ENCODE measurements at places on chromosomes 1 and 21.
A peak's percentile ranks its signal among the peaks of the same experiment; 100 is the strongest.

DNA sequence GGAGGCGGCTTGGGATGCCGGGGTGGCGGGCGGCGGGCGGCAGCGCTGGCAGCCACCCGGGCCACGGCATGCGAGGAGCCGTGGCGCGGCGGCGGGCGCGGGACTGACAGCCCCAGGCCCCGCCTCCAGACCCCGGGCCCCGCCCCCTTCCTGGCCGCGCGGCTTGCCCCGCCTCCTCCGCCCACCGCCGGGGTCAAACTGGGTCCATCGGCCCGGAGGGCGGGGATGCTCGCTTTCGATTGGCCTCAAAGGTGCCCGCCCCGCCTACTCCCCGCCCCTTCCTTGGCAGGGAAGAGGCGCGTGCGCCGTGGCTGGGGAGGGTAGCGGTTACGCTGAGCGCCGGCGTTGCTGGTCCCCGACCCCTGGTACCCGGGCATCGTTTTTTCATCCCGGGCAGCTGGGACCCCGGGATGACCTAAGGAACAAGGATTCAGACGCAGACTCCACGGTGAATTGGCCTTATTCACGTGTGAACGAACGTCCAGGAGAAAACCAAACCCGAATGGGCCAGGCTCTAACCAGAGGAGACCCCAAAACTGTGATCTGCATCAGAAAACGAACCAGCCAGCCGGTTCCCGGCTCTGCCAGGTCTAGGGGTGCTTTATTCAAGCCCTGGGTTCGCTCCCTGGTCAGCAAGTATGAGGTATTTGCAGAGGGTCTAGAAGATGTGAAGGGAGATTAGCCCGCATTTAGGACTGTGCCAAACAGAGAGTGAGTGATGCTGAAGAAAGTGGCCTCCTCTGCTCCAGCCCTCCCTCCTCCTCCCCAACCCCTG, 117.2 kb upstream of the GUCA2B start:
- peak; percentile 91 for DNase-seq

GRCh38 chr1:40592107-40592803, 60.8 kb downstream of the ZNF684 start:
- DNase-seq, result peak; percentile 43

GRCh38 chr21:45226540-45227326, 61.0 kb downstream of the POFUT2 start:
- no peak for DNase-seq

DNA sequence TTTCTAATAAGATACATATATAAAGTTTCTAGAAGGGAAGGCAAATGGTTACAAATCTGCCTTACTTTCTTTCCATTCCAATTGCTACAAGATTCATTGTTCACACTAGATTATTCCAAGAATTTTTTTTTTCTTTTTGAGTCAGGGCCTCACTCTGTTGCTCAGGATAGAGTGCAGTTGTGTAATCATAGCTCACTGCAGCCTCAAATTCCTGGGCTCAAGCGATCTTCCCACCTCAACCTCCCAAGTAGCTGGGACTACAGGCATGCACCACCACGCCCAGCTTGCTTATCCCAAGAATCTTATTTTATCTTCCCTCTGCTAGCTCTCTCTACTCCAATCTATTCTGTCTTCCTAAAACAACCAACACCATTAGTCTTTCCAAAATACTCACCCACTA, 81.8 kb downstream of the KIAA0319L start:
- DNase-seq, result no peak

DNA sequence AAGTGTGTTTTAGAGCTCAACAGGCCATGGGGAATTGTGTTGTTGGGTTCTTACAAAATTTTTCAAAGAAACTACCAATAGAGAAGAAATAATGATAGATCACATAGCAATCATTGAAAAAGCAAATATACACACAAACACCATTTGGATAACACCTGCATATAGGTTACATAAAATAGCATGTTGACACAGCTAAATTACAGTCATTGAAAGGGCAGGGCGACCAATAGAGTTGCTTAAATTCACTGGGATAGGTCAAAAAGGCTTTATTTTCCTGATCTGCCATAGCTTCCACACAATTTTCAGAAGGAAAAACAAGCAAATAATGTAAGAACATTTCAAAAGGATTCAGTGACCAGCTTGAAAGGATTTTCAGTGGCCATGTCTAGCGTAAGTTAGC, 57.9 kb upstream of the FGGY start:
- peak; percentile 15 for DNase-seq

GRCh38 chr1:181989261-181989920, 72.1 kb downstream of the ZNF648 start:
- DNase-seq, result no peak

- no peak for DNase-seq
These were observed 59.6 kb upstream of the DIP2A start for GRCh38 chr21:46399129-46399528.

DNA sequence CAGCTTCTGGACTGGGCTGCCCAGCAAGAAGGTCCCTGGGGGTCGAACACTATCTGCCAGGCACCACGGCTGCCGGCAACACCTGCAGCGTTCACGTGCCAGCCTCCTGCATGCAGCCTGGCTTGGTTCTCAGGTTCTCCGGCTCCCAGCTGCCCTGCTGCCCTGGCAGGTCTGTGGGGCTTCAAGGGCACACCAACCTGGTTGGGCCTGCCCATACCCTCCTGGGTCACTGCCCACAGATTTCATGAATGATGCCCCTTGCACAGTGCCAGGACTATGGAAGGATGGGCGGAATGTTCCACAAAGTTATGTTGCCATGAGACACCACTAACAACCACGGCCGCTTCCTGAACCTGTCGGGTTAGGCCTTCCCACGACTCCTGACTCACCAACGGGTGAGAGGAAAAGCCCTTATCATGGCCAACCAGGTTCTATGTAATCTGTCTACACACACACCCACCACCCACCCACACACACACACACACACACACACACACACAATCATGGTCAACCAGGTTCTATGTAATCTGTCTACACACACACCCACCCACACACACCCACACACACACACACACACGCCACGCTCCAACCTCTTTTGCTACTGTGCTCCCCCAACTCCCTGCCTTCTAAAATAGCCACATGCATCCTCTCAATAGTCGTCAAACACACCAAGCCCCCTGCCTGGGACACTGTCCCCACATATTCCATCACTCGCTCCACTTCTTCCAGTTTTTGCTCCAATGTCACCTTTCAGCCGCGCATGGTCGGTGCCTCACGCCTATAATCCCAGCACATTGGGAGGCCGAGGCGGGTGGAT, 32.2 kb downstream of the HSPG2 start:
- DNase-seq, result no peak

GRCh38 chr1:148353461-148354283, 129.4 kb downstream of the PPIAL4G start:
- no peak for DNase-seq

GRCh38 chr1:169999761-170000160, 74.7 kb downstream of the KIFAP3 start:
- no peak for DNase-seq

DNA sequence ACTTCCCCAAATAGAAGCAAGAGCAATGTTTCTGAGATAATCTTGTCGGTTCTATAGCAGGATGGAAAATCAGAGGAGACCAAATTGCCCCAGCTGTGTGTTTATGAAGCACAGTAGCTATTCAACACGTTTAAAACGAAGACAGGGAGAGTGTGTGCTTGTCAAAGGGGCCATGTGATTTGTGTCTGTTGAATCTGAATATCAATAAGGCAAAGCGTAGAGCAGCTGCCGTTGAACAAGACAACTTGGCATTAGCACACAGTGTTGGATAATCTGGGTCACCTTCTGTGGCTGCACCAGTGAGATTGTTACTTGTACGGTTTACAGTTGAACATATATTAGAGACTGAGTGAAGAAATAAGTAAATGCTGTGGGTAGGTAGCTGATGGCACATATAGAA, 1.0 kb downstream of the CRB1 start:
- peak; percentile 79 for DNase-seq

GRCh38 chr1:209375671-209376365, 207.7 kb upstream of the CAMK1G start:
- no peak for DNase-seq

- DNase-seq, result peak; percentile 91
These were observed at the start of gene CASZ1 for GRCh38 chr1:10796029-10796944. TSS of gene CASZ1 (minus strand) at chr1:10796646. CDS start at chr1:10693889, 102,757 bp downstream.

DNA sequence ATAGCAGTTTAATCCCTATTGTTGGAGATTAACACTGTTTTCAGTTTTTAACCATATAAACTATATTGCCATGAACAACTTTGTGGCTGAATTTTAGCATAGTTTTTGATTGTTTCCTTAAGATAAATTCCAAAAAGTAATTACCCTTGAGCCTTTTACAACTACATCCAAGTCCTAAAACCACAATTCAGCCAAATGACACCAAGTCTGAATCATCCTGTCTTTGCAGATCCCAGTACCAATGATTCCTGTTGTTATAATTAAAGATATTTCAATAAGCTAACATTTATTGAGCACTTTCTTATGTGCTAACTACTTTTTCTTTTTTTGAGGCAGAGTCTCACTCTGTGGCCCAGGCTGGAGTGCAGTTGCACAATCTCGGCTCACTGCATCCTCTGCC, 35.6 kb downstream of the IL23R start:
- DNase-seq, result no peak

DNA sequence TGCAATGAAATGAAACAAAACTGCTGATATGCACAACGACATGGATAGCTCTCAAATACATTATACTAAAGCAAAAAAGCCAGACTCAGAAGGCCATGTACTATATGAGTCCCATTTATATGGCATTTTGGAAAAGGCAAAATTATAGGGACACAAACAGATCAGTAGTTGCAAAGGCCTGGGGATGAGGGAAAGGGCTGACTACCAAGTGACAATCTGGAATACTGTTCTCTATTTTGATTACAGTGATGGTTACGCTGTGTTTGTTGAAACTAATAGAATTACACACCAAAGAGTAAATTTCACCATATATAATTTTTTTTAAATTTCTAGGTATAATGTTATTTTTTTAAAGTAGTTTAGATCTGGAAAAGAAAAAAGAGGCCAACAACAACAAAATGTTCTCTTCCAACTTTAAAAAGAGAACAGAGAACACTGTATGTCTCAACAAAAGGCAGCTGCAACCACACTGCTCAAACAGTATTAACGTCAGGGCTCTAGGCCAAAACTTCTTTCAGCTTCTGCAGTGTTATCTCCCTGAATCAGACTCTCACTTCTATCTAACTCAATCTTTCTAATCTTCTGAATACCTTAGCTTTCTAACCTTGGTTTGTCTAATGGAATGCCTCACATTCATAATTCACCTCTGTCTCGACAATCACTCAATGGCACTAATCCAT, 75.8 kb downstream of the FOXJ3 start:
- DNase-seq, result no peak

DNA sequence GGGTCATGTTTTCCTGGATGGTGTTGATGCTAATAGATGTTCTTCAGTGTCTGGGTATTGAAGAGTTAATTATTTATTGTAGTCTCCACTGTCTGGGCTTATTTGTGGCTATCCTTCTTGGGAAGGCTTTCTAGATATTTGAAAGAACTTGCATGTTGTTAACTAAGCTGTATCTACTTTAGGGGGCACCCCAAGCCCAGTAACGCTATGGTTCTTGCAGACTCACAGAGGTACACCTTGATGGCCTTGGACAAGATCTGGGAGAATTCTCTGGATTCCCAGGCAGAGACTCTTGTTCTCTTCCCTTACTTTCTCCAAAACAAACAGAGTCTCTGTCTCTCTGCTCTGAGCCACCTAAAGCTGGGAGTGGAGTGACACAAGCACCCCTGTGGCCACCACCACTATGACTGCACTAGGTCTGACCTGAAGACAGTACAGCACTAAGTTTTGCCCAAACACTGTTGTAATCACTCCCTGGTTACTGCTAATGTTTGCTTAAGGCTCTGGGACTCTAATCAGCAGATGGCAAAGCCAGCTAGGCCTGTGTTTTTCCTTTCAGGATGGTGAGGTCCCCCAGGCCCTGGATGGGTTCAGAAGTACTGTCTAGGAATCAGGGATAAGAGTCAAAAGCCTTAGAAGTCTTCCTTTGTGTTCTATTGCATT, 76.5 kb upstream of the C1orf21 start:
- DNase-seq, result no peak

- no peak for DNase-seq
These were observed 17.0 kb downstream of the RBP7 start for GRCh38 chr1:10014016-10014415.

DNA sequence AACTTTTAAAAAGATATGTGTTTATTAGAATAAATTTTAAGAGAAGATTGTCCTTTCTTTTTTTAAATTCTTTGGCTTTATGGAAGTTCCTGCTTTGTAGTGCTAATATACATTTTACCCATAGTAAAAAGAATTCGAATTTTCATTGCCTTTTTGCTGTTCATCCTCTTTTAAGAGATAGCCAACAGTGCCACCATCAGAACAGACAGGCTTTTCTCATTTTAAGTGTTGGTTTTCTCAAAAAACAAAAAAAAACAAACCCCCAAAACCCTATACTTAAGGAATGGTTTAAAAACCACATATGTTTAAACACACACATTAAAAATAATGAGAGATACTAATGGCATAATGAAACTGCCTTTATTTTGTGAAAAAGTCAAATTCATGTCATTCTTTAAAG, 118.8 kb downstream of the NEK7 start:
- DNase-seq, result peak; percentile 17
